ENCODE measurements at places on chromosomes 4 and X.

DNA sequence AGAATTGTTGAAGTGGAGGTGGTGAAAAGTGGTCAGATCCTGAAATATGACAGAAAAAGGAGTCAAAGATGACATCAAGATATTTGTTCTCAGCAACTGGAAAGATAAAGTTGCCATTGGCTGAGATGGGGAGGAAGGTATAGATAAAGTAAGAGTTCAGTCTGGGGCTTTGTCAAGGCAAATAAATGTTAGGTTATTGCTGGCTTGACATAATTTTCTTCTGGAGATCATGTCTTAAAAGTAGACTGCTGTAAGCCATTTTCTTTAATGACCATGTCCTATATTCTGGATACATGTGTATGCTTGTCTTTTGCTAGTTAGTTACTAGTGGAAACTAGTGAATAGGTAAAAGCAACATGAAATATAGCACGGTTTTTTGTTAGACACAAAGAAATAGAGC lies 5.6 kb downstream of the USP53 start:
- DNase-seq: no peak

DNA sequence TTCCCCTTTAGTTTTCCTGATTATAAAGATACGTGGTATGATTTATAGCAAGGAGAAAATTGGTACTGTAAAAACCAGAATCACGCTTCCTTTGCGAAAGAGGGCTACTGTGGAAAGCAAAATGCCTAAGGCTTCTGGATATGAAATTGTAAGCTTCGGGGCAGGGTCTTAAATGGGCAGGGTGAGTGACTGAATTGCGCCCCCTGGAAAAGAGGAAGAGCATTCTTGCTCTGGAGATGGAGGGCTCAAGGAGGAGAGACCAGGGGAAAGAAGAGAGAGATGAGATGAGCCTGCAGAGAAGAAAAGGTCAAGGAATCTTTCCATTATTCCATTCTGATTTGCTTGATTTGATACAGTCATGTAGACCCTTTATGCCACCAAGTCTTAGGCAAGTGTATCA lies 13.1 kb upstream of the ETNPPL start:
- DNase-seq: no peak

DNA sequence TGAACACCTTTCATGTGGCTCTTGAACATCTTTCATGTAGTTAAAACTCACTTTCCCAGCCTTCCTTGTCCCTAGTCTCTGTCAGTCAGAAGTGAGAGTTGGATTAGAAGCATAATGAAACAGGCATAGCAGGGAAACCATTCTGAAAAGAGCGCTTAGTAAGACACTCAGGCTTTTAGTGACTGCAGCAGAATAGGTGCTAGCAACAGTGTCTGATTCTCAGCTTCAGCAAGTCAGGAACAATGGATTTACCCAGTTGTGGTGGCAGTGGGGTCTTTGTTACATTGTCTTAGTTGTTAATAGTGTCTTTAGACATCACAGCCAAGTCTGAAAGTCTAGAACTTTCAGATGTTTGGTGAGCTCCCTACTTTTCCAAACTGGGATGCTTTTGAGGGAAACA lies 177.1 kb upstream of the PCDH7 start:
- no peak for DNase-seq

- no peak for DNase-seq
Measured at GRCh38 chr4:123555233-123555806, 158.7 kb downstream of the SPRY1 start.

GRCh38 chr4:142427456-142427855 lies 418.6 kb downstream of the INPP4B start:
- no peak for DNase-seq

DNA sequence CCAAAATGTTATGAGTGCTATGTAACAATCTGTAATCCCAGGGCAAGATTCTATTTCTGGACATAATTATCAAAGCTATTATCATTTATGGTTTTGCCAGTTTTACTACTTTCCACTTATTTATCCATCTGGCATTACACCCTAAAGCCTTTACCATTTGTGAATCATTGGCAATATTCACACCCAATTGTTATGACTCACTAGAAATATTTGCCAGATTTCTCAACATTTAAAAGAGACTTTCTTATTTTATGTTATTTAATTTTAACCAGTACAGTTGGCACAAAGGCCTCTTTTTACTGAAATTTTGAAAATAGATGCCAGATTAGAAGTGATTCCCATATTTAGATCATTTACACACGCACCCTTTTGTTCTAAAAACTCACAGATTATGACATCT lies 242.7 kb upstream of the WDFY3 start:
- DNase-seq: no peak

DNA sequence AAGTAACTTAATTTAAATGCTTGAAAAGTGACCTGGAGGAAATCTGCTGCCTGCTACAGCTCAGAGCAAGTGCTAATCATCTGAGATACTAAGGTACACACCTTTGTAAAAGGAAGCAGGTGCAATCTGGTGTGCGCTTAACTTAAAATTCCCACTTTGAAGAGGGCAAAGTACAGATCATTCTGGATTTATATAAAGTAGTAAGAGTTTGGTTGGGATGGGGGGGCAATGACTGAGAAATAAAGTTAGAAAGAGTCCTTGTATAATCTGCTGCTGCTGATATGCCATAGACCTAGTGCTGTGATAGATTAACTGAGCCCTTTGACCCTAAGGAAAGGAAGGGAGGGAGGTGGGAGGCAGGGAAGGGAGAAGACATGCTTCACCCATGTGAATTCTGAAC lies 141.0 kb downstream of the MTNR1A start:
- DNase-seq: no peak

GRCh38 chr4:54683616-54684346 lies 26.0 kb downstream of the KIT start:
- DNase-seq: no peak

DNA sequence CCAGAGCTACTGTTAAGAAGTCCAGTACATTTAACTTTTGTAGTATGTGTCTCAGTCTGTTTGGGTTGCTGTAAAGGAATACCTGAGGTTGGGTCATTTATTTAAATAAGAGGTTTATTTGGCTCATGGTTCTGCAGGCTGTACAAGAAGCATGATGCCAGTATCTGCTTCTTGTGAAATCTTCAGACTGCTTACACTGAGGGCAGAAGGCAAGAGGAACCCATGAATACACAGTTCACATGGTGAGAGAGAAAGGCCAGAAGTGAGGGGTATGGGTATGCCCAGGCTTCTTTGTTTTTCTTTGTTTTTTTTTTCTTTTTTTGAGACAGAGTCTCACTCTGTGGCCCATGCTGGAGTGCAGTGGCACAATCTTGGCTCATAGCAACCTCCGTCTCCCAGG lies 6.0 kb upstream of the CISD2 start:
- DNase-seq: no peak

- no peak for DNase-seq
Measured at GRCh38 chr4:187993827-187994226, 1.7 kb upstream of the ZFP42 start.

- DNase-seq: no peak
Measured at GRCh38 chr4:11732155-11732554, 303.5 kb upstream of the HS3ST1 start.

GRCh38 chr4:22385611-22386011 lies 130.3 kb downstream of the ADGRA3 start:
- DNase-seq: no peak

- DNase-seq: no peak
Measured at GRCh38 chr4:110032603-110033002, 119.9 kb downstream of the EGF start.

DNA sequence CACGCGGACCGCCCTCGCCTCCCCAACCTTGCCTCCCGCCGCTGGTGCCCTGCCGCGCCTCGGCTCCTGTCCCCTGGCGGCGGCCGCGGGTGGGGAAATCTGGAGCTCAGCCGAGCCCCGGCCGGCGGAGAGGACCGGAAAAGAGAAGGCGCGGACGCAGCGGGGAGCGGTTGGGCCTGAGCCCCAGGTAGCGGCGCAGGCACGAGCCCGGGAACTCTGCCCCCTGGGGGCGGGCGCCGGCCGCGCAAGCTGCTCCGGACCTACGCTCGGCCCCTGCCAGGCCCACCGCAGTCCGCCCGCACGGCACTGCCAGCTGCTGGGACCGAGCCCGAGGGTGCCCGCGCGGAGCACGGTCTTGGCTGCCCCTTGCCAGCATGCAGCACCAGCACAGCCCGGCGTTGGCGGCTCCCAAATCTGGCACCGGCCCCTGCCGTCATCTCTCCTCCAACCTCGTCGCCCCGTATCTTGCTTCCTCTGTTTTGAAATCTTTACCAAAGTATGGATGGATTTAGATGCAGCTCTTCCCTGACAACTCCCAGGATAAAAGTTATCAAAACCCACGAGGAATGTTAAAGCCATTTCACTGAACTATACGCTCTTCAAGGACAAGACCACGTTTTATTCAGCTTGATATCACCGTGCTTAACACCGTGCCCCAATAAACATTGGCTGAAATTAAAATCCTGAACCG lies at the start of gene PRSS12:
Gene PRSS12, minus strand, starts transcription at position 161 of the 691 bp plus-strand sequence. CDS start 283 bp downstream, outside the sequence.
- no peak for DNase-seq

- no peak for DNase-seq
Measured at GRCh38 chrX:38985375-38985774, 184.1 kb downstream of the MID1IP1 start.

DNA sequence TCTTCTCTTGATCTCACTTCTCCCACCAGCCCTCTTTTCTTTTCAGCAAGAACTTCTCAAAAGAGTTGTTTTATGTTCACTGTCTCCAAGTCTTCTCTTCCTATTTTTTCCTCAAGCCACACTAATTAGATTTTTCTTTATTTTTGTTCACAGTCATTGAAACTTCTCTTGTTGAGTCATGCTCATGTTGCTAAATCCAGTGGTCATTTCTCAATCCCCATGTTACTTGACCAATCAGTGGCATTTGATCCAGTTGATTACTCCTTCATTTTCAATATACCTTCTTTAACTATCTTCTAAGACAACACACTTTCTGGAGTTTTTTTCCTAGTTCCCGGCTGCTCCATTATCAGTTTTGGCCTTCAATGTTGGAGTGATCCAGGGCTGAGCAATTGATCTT lies 103.1 kb upstream of the LSM6 start:
- DNase-seq: no peak

GRCh38 chr4:163591614-163592020 lies 97.1 kb downstream of the TMA16 start:
- DNase-seq: no peak

- no peak for DNase-seq
Measured at GRCh38 chr4:1094336-1094690, 19.1 kb downstream of the RNF212 start.

DNA sequence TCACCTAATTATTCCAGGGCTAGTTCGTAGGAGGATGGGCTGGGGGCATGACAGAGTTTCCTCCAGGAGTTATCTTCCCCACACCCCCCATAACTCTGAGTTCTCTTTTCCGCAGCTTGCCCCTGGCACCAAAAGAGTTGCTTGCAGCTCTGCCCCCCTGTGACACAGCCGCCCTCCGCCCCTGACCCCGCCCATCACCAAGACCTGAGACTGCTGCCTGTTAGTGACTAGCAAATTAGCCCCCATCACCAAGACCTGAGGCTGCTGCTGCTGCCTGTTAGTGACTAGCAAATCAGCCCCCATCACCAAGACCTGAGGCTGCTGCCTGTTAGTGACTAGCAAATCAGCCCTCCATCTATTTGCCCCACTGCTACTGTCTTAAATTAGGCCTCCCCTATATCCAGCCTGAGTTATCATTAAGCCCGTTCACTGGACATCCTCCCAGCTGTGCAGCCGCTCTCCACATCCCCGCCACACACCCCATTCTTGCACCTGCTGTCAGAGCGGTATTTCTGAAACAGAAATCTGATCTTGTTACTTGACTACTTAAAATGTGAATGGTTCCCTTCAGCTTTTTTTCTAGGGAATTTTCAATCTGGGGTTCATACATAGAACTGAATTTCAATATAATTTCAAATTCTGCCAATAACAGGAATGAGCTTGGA lies 1.5 kb upstream of the PAPSS1 start:
- DNase-seq: no peak

DNA sequence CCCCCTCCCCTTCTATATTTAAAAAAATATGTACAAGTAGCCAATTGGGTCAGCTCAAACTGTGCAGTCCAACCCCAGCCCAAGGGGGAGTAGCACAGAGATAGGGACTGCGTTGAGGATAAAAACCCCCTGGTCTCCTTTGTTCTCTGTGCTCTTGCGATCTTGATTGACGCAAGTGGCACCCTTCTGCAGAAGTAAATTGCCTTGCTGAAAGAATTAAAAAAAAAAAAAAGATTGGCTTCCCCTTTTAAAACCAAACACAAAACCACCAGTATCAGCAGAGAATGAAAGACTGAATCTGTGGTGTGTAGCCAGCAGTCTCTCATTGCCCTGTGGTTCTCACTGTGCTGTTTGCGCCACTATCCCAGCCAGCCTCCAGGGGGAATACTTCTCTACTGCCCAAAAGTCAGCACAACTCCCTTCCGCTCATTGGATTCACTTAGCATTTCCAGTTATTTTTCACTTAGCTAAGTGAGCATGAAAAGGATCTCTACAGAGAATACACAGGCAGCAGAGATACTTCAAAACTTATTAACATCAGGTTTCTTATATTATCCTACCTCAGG lies 29.7 kb downstream of the MANBA start:
- no peak for DNase-seq

- DNase-seq: no peak
Measured at GRCh38 chr4:64384237-64385203, 24.7 kb downstream of the TECRL start.

DNA sequence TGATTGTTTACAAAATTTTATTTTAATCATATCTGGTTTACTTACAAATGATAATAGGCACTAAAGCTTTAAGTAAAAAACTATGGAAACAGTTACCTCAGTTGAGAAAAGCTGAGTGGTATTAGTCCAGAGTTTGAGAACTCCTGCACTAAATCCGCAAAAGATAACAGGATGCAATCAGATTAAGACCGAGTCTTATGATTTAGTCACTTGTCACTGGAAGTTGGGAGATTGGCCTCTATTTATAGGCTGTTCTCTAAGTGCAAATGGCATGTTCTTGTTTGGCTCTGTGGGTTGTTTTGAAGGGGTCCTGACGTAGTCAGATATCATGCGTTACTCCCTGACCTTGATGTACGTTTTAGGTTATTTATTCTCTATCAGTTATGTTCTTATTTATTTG lies 6.3 kb downstream of the GPAT3 start:
- no peak for DNase-seq

GRCh38 chr4:41258783-41259182 lies 2.1 kb downstream of the UCHL1 start:
- DNase-seq: peak; percentile 3
